ENCODE measurements at places on chromosomes 2 and 18.

GRCh38 chr2:24046930-24047702 is at the start of gene WDCP:
Gene WDCP, minus strand, starts transcription at chr2:24047391. Its CDS starts 7,897 bp downstream, at chr2:24039494.
- peak; percentile 72 for DNase-seq

DNA sequence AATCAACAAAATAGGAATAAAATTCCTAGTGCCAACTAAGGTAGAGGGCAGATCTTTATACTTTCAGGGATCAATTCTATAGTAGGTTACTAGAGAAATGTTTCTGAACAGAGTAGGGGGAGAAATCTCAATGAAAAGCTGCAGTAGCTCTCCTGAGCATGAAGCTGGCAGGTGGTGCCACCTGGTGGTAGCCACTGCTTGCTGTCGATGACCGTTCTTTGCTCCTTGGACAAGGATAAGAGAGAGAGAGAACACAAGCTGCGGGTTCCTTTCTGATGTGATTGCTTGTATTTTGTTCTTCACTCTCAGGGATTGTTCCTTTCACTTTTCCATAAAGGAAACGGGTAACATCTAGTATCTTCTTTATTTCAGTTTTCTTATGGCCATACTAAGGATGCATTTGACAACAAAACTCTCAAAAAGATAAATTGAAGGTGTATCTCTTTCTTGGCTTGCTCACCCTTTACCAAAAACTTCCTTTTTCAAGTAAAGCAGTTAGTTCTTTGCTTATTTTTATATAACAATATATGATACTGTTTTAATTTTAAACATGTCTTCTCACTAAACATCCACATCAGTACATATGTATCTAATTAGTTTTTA is 18.6 kb upstream of the MRPL19 start:
- peak; percentile 37 for DNase-seq

GRCh38 chr2:198161151-198161550 is 356.8 kb downstream of the PLCL1 start:
- no peak for DNase-seq

DNA sequence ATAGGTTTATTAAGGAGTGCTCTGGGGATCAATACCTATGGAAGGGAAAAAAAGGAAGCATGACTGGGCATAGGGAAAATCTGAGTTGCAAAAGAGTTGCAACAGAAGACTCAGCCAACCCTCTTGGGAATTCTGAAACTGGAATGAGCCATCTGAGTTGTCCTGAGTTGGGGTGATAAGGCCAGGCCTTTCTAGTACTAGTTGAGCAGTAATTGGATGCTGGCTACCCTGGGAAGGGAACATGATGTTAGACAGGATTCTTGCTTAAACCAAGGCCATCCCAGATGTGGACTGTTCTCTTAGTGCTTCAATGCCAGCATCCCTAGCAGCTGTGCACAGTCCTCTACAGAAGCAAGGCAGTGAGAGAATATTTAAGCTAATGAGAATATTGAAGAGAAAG is 348.8 kb upstream of the GULP1 start:
- DNase-seq: no peak

GRCh38 chr18:7325126-7325430 is 94.2 kb downstream of the LRRC30 start:
- no peak for DNase-seq

DNA sequence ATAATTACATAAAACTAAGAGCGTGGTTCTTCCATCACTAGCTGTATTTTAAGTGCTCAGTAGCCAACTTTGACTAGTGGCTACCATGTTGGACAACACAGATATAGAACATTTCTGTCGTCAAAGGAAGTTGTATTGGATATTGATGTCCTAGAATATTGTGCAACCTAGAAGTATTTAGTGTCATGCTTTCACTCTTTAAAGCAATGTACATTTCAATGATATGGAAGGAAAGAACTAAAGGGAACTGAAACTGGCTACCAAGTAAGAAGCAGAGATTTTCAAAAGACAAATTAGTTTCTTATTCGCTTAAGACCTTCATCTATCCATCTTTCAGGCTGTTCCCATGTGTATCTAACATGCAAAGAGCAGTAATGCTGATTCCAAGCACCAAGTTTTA is 85.4 kb upstream of the EML6 start:
- DNase-seq: no peak

DNA sequence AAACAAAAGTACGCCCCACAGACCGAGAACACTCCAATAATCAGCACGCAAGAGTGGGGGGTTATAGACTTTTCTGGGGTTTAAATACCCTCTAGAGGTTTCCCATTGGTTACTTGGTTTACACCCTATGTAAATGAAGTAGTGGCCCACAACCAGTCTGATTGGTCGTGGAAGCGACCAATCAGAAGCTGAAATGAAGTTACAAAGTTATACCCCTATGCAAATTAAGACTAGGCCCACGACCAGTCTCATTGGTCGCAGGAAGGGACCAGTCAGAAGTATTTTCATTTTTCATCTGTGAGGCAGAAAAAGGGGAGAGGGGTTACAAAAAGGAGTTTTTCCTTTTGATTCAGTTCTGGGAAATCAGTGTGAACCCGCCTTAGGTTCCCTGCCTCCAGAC is 55.3 kb upstream of the YWHAQ start:
- DNase-seq: no peak

DNA sequence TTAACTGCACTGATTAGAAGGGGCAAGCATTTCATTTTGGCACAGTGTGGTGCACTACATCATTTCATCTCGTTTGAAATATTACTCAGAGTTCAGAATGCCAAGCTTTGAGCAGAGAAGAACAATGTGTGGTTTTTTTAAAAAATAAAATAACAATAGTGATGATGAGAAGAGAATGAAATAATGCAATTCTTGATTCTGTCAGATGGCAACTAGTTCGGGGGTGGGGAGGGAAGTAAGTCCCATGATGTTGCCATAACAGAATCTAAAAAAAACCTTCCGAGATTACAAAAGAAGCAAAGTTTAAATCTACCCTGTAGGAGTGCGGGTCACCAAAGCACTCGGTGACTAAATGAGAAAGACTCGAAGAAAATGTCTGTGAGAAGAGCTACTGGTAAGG is 490.4 kb downstream of the NR4A2 start:
- no peak for DNase-seq

- no peak for DNase-seq
Observed at GRCh38 chr2:21083482-21083881, 39.6 kb upstream of the APOB start.

DNA sequence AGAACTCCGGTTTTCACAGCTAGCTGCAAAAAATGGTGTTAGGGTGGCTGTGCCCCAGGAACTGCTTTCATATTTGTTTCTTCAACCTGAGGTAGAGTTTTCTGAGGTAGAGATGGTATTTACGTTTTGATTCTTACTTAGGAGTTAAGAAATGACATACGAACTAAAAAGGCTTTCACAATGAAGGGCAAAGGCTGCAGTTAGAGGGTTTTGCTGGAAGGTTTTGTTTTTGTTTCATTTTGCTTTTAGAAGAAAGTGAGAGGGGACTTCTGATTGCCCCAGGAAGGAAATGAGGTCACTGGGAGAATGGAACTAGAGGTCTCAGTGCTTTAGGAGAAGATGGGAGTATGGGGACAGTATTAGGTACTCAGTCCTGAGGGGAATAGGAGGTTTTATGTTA is 15.5 kb downstream of the CDCA7 start:
- no peak for DNase-seq

GRCh38 chr2:61733563-61733962 is 120.3 kb downstream of the FAM161A start:
- no peak for DNase-seq

- no peak for DNase-seq
Observed at GRCh38 chr2:43230951-43231827, 4.8 kb upstream of the ZFP36L2 start.

DNA sequence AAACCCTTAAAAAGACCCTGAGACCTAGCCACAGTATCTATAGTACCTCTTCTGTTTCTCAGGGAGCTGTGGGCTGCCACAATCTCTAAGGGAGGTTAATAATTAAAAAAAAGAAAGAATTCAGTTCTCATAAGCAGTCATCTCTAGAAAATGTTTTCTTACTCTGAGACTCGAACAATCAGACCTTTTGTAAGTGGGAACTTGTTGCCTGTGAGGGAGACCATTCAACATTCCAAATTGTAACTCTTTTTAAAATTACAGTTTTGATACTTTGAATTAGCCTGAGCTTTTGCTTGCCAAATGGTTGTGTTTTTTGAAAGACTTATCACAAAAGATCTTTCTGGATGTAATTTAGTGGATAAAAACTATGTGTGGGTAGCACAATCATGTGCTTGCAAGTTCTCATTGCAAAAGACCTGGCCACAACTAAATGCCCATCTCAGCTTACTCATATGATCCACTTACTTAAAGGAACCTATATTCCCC is 33.3 kb downstream of the IL1R2 start:
- no peak for DNase-seq

GRCh38 chr18:9947248-9947647 is 33.4 kb downstream of the VAPA start:
- no peak for DNase-seq

DNA sequence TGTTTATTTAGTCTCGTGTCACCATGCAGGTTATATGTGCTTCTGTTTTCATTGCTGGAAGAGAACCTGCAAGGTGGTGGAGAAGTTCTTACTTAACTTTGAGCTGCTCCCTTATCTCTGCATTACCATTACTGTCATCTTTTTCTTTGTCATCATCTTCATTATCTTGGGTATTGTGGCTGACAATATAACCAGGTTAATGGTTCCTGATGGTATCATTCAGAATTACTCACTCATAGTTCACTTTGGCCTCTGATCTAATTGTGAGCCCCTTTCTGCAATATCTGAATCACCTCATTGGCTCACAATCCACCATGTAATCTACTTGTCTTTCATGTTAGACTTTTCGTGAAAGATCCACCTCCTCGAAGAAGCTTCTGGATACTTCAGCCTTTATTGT is 5.0 kb downstream of the CD28 start:
- DNase-seq: no peak

DNA sequence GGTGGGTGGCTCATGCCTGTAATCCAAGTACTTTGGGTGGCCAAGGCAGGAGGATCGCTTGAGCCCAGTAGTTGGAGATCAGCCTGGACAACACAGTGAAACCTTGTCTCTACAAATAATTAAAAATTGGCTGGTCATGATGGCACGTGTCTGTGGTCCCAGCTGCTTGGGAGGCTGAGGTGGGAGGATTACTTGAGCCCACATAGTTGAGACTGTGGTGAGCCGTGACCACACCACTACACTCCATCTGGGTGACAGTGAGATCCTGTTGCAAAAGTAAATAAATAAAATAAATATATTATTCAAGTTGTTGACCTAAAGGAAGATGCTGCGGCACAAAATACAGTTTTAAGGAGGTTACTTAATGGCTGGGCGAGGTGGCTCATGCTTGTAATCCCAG is 72.7 kb downstream of the LAMA3 start:
- no peak for DNase-seq

- no peak for DNase-seq
Observed at GRCh38 chr18:8121942-8122480, 487.2 kb upstream of the RAB12 start.

- DNase-seq: no peak
Observed at GRCh38 chr2:45974056-45974455, 322.6 kb downstream of the PRKCE start.

DNA sequence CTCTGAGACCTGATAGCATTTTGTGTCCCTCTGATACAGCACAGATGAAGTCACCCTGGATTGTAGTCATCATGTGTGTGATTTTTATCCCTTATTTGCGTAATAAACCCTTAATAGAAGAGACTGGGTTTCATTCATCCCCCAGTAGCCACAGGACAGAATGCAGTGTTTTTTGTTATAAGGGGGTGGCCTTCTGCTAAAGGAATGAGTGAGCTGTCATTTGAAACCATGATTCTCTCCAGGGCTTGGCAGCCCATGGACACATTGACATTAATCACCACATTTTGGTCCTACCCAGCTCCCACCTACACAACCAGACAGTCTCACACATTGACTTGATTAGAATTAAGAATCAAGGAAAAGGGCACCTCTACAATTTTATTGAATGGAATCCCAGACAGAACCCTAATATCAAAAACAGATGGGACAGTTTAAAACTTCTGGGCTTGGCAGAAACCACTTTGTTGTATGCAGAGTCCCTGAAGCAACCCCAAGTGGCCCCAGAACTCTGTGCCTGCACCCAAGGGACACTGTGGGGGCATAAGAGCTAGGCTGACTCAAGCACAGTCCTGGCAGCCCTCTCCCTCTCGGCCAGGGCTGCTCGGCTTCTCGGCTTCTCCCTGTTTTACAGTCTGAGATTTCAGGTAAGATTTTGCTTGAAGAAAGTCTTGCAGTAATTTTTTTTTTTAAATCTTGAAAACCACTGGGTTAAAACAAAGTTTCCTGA is 254.0 kb upstream of the SLC14A2 start:
- DNase-seq: no peak

- no peak for DNase-seq
Observed at GRCh38 chr2:150383587-150383986, 103.9 kb downstream of the RND3 start.

GRCh38 chr2:45698554-45698953 is 47.1 kb downstream of the PRKCE start:
- DNase-seq: no peak

DNA sequence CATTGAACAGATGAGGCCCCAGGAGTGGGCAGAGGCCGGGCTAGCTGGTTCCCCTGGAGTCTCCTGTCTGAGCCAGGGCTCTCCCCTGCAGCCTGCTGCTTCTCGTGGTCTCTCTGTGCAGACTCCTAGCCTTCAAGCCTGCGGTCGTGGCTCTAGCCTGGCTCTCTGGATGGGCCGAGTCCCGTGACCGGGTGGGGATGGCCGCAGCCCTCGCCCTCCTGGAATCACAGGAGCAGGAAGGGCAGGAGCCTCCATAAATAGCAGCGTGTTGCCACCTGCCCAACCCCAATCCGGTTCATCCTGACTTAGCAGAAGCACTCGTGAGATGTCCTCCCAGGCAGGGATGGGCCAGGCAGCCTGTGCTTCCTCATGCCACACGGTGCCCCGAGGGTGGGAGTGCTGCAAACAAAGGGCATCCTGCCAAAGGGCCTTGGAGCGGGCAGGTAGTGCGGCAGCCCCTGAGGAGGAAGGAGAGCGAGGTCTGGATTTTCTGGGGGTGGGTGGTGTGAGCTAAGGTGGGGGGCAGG is 43.9 kb downstream of the FOSL2 start:
- no peak for DNase-seq

DNA sequence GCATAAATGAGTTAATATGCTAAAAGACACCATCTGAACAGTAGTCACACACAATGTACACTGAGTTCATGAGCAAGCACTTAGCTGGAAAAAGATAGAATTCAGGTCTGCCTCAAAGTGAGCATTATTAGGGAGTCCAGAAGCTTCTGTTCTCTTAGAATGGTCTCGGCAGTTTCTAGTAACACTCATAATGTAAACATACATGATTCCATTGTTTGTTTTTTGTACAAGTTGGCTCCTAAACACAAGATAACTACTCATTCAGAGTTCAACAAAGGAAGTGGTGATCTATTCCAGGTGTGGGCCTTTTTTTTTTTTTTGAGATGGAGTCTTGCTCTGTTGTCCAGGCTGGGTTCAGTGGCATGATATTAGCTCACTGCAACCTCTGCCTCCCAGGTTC is 66.2 kb downstream of the ESCO1 start:
- DNase-seq: no peak

DNA sequence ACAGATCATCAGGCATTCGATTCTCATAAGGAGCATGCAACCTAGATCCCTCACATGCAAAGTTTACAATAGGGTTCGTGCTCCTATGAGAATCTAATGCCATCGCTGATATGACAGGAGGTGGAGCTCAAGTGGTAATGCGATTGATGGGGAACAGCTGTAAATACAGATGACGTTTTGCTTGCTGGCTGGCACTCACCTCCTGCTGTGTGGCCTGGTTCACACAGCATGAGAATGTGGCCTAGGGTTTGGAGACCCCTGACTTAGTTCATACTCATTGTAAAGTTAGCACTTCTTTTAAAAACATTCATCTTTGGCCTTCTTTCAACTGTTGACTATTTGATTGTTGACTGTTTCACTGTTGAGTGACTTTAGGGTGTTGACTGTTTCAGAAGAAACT is 8.7 kb upstream of the CHMP1B start:
- no peak for DNase-seq

GRCh38 chr2:55052129-55053061 is 2.1 kb upstream of the RTN4 start:
- no peak for DNase-seq

All from memory B cell (primary cell).